KBM-7 (cell line): ENCODE measurements at places on chromosomes 3 and 15.
A peak's percentile ranks its signal among the peaks of the same experiment; 100 is the strongest.

GRCh38 chr3:79016587-79017376 is 751.0 kb downstream of the ROBO1 start:
- DNase-seq: no peak

DNA sequence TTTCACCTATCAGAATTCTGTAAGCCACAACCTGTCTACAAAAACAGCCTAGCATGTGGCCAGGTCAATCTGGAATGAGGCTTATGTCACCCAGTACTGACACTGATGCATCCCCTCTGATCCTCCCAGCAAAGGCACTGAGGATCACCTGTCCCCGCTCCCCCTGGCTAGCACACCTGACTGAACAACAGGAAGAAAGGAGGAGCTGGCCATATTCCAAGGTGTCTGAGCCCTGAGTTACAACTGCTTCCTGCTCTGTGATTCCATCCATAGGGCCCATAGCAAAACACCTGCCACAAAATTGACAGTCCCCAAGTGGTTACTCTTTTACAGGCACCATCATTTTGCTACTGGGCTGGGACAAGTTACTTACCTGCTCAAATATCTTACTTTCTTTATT is 555.5 kb upstream of the CFAP20DC start:
- DNase-seq: no peak

DNA sequence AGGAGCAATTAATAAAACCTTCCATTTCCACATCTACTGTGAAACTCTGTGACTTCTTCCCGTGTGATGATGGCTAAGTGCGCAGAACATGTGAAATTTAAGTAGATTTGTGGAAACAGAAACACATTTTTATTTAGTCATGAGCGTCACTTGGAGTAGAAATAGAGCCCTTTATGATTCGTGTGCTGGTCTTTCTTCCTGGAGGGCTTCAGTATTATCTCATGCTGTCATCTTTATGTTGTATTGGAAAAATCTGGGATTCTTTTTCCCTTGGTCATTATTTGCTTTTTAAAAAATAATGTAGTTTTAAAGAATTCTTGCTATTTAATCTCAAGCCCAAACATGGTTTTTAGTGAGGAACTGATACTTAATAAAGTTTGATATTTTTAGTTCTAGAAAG is 284.0 kb upstream of the CTDSPL start:
- DNase-seq: no peak

DNA sequence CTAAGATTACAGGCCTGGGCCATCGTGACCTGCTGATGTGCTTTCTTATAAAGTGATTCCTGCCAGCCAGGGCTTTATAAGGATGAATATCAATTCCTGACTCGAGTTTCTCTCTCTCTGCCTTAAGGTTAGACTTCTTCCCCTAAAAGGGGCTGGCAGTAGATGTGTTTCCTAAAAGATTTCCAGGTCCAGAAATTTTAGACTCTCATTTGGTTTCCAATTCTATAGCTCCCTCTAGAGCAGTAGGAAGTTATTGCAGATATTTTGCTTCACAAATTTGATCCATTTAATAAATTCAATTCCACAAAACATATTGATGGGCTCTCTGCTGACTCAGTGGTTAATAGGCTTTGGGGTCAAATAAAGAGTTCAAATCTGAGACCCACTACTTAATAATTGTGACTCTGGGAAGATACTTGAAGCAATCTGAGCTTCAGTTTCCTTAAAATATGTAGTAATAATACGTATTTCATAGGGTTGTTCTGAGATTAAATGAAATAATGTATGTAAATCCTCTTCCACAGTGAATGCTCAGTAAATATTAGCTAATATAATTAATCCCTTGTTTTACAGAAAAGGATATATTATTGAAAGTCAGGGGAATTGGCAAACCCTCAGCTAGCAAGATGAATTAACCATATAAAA is 2.1 kb downstream of the TRIM69 start:
- DNase-seq: peak; percentile 88

- no peak for DNase-seq
Measured at GRCh38 chr3:1179146-1179545, 86.3 kb downstream of the CNTN6 start.

- DNase-seq: no peak
Measured at GRCh38 chr15:65521350-65521749, 3.9 kb upstream of the DPP8 start.

GRCh38 chr3:120560304-120561250 is 35.6 kb upstream of the NDUFB4 start:
- DNase-seq: peak; percentile 4

- DNase-seq: peak; percentile 24
Measured at GRCh38 chr3:53162672-53163443, 1.8 kb downstream of the PRKCD start.

DNA sequence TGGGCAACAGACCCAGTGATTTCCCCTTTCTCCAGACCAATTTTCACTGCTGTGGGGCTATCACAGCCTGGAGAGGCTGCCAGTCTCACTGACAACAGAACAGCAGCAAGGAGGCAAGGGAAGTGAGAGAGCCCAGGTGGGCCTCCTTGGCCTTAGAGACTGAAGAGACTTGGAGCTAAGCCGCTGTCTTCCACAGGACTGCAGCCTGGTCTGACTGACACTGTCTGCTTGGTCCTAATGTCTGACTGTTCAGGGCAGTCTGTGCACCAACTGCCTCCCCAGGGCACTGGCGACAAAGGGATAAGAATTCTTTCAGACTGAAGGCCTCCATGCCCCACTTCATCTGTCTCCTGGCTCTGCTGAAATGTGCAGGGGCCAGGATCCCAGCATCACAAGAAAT is 11.5 kb downstream of the POMGNT2 start:
- DNase-seq: no peak

GRCh38 chr3:2485027-2485375 is 386.3 kb downstream of the CNTN4 start:
- DNase-seq: no peak

DNA sequence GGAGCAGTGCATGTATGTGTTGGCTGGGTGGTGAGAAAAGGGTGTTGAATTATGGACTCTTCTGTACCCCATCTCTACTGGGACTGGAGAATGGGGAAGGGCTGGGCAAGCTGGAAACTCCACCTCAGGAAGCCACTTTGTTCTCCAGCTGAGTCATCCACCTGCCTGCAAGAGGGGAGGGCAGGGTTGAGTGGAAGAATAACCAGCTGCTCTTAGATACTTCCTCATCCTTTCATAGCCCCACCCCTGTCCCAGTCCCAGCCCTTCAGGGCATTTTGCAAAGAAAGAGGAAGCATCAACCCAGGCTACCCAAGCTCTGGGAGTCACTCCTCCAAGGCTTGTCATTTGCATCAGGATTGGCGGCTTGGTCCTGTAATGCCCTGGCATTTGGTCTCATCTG is 33.1 kb downstream of the RAB11A start:
- DNase-seq: peak; percentile 98

GRCh38 chr3:126685021-126685420 is 19.0 kb upstream of the CHCHD6 start:
- DNase-seq: no peak

DNA sequence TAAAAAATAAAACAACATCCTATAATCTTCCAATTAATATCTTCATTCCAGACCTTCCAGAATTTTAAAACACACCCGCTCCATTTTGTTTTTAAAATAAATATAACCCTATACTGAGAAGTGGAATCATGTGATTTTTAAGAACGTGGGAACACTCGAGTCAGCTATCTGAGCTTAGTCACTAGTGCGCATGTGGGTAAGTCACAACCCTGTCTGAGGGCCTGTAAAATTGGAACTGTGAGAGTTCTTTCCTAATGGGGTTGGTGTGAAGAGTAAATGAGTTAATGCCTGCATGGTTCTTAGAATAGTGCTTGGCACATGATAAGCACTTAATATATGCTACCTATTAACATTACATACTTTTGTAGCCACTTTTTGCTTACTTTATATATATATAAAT is 19.9 kb upstream of the POLR2M start:
- no peak for DNase-seq

DNA sequence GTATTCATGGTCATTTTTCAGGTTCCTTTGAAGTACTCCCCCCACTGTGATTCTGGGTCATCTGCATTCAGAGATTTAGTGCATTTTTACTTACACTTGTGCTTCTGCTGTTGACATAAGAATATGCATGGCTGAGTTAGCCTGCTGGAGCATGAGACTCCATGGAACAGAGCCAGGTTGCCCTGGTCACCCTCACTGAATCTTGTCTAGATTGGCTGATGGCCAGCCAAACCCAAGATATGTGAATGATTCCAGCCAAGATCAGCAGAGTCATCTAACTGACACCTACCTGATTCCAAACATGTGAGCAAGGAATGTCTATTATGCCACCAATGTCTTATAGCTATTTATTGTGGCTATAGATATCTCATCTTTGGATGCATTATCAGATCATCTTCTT is 25.1 kb downstream of the DTWD1 start:
- DNase-seq: no peak

DNA sequence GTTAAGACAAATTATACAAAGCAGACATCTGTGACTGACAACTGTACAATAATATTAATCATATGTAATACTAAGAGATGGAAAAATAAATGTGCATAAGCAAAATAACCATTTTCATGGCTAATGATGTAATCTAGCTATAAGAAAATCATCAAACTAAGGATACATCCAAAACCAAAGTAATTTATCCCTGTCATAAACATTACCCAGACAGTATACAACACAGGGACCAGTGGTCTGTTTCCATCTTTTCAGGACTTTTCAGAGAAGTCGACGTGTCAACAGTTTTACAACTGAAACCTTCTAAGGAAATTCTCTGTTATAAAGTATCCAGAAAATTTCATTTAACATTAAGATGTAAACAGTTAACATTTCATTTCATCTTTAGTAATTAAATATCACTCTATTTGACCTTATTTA is 11.0 kb downstream of the THBS1 start:
- no peak for DNase-seq
